Fibroblast of the aortic adventitia (primary cell): ENCODE measurements at places on chromosomes 5 and 9.
A peak's percentile ranks its signal among the peaks of the same experiment; 100 is the strongest.

DNA sequence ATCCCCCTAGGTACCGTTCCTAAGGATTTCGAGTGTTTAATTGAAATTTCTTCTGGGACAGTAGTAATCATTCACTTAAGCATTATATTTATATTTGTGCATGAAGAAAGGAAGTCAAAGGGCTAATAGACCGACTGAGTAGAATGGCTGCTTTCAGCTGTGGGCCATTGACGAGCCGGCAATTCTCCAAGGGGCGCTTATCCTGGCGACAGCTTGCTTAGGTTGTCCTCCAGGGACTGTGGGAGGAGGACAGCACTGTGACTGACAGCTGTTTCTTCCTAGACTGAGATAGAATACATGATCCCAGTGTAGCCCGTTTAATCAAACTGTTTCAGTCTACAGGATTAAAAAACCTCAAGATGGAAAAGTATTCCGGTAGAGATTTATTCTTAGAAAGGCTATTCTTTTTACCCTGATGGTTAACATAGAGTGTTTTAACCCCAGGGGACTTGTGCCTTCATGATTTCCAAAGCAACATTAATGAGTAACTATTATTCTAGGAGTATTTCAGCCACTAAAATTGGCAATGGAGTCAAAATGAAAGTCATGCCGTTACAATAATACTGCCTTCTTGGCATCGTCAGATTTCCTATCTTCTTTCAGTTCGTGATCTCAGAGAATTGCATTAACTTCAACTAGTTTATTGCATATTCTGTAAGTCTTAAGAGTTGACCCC is 943.1 kb upstream of the WWC1 start:
- DNase-seq: no peak

DNA sequence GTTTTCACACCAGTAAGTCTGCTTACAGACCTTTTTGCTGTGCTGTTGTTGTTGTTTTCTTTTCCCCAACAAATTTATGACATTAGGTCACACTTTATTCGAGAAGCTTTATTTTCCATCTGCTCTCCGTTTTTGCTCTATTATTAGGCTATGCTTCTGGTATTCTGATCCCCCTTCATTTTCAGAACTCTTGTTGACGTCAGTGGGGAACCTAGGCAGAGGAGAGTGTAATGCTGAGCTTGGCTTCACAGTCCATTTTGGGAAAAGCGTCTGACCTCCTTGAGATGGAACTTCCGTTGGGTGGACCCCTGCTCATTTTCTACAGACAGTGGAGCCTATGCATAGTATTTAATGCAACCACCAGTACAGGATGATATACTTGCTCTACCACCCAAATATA is 387.9 kb upstream of the MEF2C start:
- DNase-seq: no peak

- no peak for DNase-seq
These were observed 44.4 kb downstream of the JADE2 start for GRCh38 chr5:134569758-134570364.

- no peak for DNase-seq
These were observed 35.5 kb upstream of the FUBP3 start for GRCh38 chr9:130543859-130544258.

DNA sequence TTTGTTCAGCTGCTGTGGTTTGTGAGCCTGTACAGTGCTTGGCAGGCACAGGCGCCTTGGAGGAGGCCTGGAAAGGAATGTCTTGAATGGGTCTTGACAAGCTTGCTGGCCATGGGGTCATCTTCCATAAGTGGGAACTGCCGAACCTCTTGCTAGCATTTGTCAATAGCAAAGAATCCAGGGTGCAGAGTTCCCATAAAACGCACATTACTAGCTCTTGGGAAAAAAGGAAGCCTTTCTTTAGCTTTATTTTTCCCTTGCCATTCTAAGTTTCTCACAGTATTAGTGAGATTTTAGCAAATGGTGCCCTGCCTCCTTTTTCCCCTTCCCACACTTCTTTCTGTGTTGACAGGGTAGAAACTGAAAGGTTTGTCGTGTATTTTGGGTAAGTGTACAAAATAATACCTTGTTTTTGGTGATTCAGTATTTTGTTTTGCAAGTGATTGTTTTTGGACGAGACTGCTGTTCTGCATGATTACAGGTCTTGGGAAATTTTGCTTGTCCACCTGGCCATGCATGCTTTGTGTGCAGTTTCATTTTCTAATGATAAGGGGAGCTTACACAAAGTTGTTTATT is 82.0 kb downstream of the ADGRV1 start:
- DNase-seq: no peak

DNA sequence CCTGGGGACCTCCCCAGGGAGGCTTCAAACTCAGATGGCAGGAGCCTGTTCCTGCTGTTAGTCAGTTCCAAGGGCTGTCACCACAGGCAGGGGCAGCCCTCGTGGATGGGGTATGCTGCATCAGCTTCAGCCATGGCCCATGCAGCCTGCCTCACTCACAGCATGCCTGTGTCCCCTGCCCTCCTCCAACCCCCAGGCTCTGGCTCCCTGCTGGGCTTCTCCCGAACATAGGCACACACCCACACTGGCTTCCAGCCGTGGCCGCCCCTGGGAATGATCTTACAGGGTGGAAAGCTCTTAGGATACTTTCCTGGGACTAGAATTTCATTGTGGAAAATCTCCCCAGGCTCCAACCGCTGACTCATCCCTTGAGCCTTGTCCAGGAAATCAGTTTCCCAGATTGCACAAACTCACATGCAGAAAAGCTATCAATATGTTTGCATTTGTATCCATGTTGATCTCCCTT is 163.8 kb downstream of the SEC61B start:
- peak; percentile 42 for DNase-seq

GRCh38 chr5:103758996-103759395 is 196.4 kb upstream of the NUDT12 start:
- DNase-seq: no peak

DNA sequence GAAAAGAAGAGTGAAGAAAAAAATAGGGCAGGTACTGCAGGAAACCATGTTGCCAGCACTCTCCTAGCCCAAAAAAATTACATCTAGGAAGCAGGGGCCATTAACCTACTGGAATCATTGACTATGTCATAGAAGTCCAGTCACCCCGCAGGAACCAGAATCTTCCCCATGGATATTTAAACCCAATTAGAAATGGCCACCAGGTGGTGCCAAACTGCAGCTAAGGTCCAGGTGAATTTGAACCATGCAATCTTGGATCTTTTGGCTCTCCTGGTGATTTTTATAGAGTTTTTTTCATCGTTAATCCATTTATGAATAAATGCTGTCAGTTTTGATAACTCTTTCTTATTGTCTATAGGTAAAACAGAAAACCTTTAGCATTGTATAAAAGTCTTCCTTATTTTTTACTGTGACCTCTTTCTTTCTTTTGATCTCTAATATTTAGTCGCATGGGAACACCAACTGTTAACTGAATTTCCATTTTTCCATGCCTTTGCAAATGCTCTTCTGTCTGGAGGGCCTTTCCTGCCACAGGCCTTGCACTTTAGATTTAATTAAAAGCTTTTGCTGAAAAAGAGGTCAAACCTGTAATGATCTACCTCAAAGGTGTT is 147.5 kb upstream of the FGF10 start:
- peak; percentile 64 for DNase-seq

DNA sequence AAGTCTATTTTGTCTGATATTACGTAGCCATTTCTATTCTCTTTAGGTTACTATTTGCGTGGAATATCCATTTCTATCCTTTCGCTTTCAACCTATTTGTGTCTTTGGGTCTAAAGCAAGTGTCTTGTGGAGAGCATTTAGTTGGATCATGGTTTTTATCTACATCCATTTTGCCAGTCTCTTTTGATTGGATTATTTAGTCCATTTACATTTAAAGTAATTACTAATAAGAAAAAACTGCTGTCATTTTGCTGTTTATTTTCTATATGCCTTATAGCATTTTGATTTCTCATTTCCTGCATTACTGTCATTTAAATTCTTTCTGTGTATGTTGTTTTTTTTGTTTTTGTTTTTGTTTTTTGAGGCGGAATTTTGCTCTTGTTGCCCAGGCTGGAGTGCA is 26.0 kb upstream of the UBQLN1 start:
- DNase-seq: no peak

GRCh38 chr5:116668390-116668789 is 93.8 kb upstream of the SEMA6A start:
- DNase-seq: no peak
